ENCODE measurements at places on chromosomes 6 and 20. TPM values are rescaled to one million over a fixed set of nuclear protein-coding genes. Genes with fewer than 3 reads are reported as not detected.

CCDC167 gene
- total RNA-seq = 10.2 TPM

PTPRK gene
- 1.2 TPM for total RNA-seq

SMLR1 gene
- not detected for total RNA-seq

LHFPL5 gene
- not detected for total RNA-seq

- no peak for DNase-seq
Observed at GRCh38 chr6:134351615-134352474, 33.9 kb upstream of the SGK1 start.

DNA sequence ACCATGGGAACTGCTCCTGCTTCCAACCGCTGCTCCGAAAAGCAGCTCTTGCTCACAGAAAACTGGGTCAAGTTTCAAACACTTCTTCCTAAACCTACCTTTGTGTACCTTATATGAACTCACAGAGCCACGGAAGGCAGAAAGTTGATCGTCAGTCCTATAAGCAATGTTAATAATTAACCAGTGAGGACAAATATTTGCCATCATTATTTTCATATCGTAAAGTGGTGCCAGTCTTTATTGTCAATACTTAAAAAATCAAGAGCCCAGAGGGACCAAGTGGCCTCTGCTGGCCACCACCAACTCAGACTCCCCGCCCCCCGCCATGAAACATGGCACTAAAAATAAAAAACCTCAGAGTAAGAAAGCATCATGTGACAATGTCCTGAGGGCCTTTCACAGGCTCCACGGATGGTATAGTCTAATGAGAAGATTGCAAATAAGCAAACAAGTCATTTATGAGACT, 9.1 kb upstream of the PBOV1 start:
- DNase-seq = no peak

GRCh38 chr6:52574709-52575501, 2.0 kb downstream of the TRAM2 start:
- DNase-seq = peak; percentile 84

GRCh38 chr6:120303527-120303926, 954.0 kb upstream of the MAN1A1 start:
- DNase-seq = no peak

- DNase-seq = no peak
Observed at GRCh38 chr20:49775229-49775693, 37.4 kb upstream of the SLC9A8 start.

GRCh38 chr6:156698239-156699016, 78.8 kb upstream of the ARID1B start:
- no peak for DNase-seq

- no peak for DNase-seq
Observed at GRCh38 chr6:52612336-52613054, 35.6 kb upstream of the TRAM2 start.
